DMS 273 treated with DMSO at 0.1 percent for 48 hours (cell line): ENCODE measurements at places on chromosomes 2 and 18.

DNA sequence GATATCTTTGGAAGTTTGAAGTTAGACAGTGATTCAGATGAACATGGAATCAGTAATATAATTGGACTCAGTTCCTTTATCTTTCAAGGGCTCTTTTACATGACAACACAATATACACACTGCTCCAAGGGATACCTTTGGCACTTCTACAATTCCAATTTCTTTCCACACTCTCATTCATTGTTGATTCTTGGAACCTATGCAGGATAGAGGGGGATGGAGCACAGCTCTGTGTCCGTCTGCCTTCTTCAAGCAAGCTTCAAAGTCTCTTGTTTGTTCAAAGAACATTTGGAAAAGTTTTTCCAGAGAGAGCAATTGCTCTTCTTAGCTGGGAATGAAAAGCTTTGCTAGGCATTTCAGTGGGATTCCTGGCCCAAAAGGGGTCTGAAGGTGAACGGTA, 276.2 kb upstream of the ZEB2 start:
- no peak for DNase-seq

DNA sequence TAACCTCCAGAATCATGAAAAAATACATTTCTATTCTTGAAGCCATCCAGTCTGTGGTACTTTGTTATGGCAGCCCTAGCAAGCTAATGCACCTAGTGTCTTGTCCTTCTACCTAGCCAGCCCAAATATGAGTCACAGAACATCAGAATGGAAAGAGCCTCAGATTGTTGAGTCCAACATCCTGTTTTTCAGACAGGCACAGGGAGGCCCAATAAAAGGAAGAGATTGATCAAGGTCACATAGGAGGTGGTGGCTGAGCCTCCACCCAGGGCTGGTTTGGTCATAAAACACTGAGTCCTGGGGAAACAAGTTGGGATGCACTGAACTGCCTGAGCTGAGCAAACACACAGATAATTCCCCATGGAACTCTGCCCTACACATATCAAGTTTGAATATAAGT, 195.5 kb downstream of the TTC32 start:
- DNase-seq = no peak

DNA sequence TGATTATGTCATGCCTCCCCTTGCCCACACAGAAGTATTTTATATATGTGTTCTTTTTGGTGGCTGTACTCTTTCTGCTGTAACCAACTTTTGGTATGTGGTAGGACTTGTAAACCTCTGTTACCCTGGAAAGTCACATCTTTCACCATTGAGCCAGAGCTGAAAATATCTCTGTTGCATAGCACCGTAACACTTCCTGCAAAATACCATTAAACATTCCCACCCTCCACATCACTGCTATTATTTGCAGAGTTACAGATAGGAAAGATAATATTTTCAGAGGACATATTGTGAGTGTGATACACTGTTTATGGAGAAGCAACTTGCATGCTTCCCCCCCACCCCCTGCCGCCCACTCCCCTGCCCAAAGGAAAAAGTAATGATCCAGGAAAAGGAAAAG, 44.8 kb downstream of the CAB39 start:
- no peak for DNase-seq

- DNase-seq = no peak
Observed at GRCh38 chr18:730692-731091, 18.3 kb upstream of the ENOSF1 start.

DNA sequence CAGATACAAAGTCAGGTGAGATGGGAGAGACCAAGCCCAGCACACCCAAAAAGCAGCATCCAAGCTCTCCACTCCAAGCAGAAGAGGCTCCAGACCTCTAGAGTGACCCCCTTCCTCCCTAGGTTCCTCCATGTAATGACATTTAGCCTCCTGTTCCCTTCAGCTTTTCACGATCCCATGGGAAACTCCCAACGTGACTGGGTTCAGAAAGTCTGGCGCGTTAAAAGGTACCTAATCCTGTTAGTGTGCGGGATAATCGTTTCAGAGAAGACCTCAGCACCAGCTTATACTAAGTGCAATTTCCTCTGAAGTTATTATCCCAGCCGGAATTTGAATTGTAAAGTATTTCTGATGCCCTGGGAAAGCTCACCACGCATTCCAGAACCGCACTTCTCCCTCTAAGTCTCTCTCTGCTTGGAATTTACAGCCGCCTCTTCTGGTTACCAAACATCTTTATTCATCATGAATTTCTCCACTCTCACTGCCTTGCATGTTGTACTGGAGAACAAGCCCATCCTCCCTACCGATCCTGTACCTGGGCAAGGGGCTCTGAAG, 46.9 kb downstream of the CCBE1 start:
- DNase-seq = no peak
